Common myeloid progenitor, CD34-positive (primary cell): ENCODE measurements at places on chromosomes 7 and 10.
A peak's percentile ranks its signal among the peaks of the same experiment; 100 is the strongest.

DNA sequence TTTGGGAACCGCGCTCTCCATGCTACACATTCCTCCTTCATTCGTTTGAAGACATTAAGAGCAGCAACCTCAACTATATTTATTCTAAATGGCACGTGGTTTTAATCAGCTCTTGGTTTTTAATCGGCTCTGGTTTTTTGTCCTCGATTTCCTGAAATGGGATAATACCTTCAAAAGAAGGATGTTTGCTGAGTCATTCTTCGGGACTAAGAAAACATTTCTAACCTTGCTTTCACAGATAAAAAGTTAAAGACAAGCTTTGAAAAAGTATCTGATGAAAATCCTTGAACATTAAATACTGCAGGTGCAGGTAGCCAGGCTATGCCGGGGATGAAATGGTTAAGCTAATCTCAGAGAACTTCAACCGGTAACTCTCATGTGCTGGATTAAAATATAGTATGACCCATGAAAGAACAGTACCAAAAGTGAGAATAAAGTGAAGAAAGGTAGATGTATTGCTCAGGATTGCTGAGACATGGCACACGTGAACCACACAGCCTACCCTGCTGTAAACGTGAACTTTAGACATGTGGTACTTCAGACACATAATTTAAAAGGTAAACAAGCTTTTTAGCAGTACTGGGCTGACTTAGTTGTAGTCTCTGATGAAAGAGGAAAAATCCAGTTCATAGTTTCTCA is 89.1 kb downstream of the PTPRN2 start:
- H3K36me3 ChIP-seq, result no peaks in the 10 kb centered on the region
- no peak overlapping the region for H3K4me3 ChIP-seq
- H3K27ac ChIP-seq, result no peak overlapping the region
- no peaks in the 10 kb centered on the region for H3K4me1 ChIP-seq

GRCh38 chr7:22549051-22549450 is 49.1 kb upstream of the STEAP1B start:
- no peak for DNase-seq
- no peaks in the 10 kb centered on the region for H3K36me3 ChIP-seq
- H3K27me3 ChIP-seq, result peaks cover 21% of the 10 kb centered on the region
- no peak overlapping the region for H3K4me3 ChIP-seq
- no peaks in the 10 kb centered on the region for H3K4me1 ChIP-seq

- DNase-seq, result no peak
- no peaks in the 10 kb centered on the region for H3K36me3 ChIP-seq
- H3K4me3 ChIP-seq, result no peak overlapping the region
- no peak overlapping the region for H3K27ac ChIP-seq
Observed at GRCh38 chr10:98957801-98958200, 277.9 kb downstream of the HPSE2 start.

DNA sequence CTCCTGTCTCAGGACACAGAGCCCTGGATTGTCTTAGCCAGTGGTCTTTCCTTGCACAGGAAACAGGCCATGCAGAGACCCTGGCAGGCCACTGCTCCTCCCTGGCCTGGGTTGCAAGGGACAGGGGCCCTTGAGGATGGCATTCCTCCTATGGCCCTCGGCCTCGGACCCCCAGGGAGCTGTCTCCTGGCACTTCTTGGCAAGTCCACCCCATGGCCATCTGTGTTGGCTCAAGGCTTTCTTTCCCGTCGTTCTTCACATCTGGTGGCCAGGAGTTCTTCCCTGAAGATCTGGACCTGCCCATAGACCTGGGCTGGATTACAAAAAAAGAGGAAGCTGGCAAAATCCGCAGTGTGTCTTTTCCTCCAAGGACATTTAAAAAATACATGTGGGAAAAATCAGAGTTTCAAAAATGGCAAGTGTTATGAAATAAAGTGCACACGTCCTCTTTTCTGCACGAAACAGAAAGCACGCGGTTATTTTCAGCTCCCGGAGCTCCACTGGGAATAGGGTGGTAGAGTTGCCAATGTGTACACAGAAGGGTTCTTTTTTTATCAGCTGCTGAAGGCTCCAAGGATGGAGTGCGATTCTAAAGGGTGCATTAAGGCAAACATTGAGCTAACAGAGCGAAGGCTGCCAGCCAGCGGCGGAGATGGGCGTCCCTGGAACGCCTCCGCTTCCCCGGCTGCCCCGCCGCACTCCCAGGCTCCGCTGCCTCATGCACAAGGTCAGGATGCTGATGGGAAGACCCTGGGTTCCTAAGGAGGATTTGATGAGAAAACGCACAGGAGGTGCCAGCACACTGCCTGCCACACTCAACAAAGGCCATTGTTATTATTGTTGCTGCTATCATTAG is 62.8 kb upstream of the FAM20C start:
- H3K27me3 ChIP-seq, result no peaks in the 10 kb centered on the region
- no peak for DNase-seq
- no peaks in the 10 kb centered on the region for H3K4me1 ChIP-seq
- H3K4me3 ChIP-seq, result no peak overlapping the region
- no peaks in the 10 kb centered on the region for H3K36me3 ChIP-seq

DNA sequence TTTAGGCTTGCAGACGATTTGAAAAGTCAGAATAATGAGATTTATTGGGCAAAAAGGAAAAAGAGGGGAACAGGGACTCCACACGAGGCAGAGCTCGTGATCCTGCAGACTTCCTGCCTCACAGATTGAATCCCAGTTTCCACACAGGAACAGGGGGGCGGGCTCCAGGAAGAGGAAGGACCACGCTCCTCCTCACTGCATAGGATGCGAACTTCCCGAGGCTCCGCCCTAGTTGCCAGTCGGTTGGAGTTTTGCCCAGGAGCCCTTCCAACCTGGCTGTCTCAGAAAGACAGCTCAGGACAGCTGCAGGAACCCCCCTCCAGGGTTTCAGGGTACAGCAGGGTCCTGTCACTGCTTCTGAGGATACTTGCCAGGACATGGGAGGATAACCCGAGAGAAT is 488.3 kb upstream of the ADARB2 start:
- H3K36me3 ChIP-seq, result no peaks in the 10 kb centered on the region
- H3K4me1 ChIP-seq, result no peaks in the 10 kb centered on the region
- no peak overlapping the region for H3K27ac ChIP-seq
- H3K27me3 ChIP-seq, result no peaks in the 10 kb centered on the region
- DNase-seq, result no peak

GRCh38 chr7:125512373-125512772 is 582.7 kb upstream of the POT1 start:
- no peaks in the 10 kb centered on the region for H3K36me3 ChIP-seq
- no peak overlapping the region for H3K4me3 ChIP-seq
- DNase-seq, result no peak
- no peaks in the 10 kb centered on the region for H3K27me3 ChIP-seq
- H3K27ac ChIP-seq, result no peak overlapping the region

DNA sequence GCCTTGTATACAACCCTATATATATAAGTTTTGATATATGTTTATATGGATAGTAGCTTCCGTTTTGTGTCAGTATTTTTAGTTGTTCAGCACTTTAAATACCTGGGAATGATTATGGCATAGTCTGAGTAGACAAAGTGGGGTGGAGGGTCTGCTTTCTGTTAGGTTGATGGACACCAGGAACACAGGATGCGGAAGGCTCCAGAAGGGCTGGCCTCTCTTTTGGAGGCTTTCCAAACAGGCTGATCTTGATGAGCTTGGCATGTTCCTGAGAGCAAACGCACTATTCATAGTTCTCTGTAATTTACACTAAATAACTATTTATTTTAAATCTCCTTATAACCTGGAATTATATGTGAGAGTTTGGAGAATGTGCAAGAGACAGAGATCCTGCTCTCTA is 12.7 kb downstream of the AKR1E2 start:
- H3K27ac ChIP-seq, result no peak overlapping the region
- peaks cover 19% of the 10 kb centered on the region for H3K36me3 ChIP-seq
- no peaks in the 10 kb centered on the region for H3K4me1 ChIP-seq
- H3K27me3 ChIP-seq, result no peaks in the 10 kb centered on the region
- no peak overlapping the region for H3K4me3 ChIP-seq
- no peak for DNase-seq

- H3K27me3 ChIP-seq, result no peaks in the 10 kb centered on the region
- H3K4me3 ChIP-seq, result no peak overlapping the region
- H3K36me3 ChIP-seq, result no peaks in the 10 kb centered on the region
- H3K27ac ChIP-seq, result no peak overlapping the region
Observed at GRCh38 chr7:16649196-16649595, 3.2 kb downstream of the BZW2 start.

GRCh38 chr10:80687476-80687789 is 149.7 kb downstream of the SH2D4B start:
- peaks cover 4% of the 10 kb centered on the region for H3K27me3 ChIP-seq
- H3K27ac ChIP-seq, result no peak overlapping the region
- no peak for DNase-seq
- H3K36me3 ChIP-seq, result no peaks in the 10 kb centered on the region
- no peak overlapping the region for H3K4me3 ChIP-seq

DNA sequence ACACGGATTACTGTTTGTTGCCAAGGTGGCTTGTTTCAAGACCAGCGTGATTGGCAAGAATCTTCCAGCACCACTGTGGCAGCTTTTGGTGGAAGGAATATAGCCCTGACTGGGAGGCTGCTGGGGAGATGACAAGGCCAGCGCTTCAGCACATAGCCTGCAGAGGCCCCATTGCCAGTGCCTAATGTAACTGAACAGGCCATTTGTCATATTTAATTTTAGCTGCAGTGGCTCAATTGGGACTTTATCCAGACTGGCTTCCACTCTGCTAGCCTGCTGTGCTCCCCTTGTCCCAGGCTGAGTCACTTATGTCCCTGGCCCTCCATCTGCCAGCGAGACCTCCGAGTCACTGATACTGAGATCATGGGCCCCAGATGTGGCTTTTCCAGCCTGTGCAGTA is 483.1 kb downstream of the GALNT17 start:
- no peaks in the 10 kb centered on the region for H3K36me3 ChIP-seq
- H3K27me3 ChIP-seq, result peaks cover 6% of the 10 kb centered on the region
- H3K27ac ChIP-seq, result no peak overlapping the region
- no peak overlapping the region for H3K4me3 ChIP-seq
- H3K4me1 ChIP-seq, result no peaks in the 10 kb centered on the region

GRCh38 chr7:644381-645305 is 81.9 kb upstream of the DNAAF5 start:
- peaks cover 2% of the 10 kb centered on the region for H3K36me3 ChIP-seq
- H3K27ac ChIP-seq, result no peak overlapping the region

DNA sequence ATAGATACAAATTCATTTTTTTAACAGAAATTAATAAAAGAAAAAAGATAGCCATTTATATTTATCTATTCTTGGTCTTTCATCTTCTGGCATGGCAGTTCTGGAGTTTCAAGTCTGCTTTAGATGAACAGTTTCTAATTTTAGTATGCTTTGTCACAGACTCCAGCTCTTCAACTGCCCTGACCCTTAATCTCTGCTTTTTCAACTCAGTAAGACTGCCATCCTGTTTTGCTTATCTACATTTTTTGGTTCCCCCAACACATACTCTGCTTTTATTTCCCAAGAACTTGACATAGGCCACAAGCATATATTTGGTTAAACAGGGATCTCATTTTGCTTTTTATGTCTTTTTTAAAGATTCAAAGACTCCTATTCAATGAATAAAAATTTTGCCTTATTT is 309.3 kb upstream of the KCND2 start:
- H3K4me1 ChIP-seq, result no peaks in the 10 kb centered on the region
- H3K36me3 ChIP-seq, result no peaks in the 10 kb centered on the region
- no peak overlapping the region for H3K27ac ChIP-seq
- no peak for DNase-seq
- H3K27me3 ChIP-seq, result no peaks in the 10 kb centered on the region
- H3K4me3 ChIP-seq, result no peak overlapping the region

DNA sequence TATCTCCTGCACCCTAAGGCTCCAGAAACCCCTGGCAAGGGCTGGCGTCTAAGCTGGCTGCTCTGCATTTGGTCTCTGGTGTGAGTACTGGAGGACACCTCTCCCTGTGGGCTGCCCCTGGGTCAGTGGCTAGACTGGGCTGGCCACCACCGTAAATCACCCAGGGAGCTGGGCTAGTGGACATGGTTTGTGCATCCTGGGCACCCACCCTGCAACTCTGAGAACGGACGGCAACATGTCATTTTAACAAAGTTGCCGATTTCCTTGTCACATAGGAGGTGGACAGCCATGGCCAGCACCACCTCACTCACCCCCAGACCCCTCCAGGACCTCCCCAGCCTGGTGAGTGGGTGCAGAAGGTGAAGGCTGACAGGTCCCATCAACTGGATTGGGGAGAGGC is 26.8 kb upstream of the PCBD1 start:
- no peak overlapping the region for H3K4me3 ChIP-seq
- no peak overlapping the region for H3K27ac ChIP-seq
- no peaks in the 10 kb centered on the region for H3K36me3 ChIP-seq
- no peak for DNase-seq

DNA sequence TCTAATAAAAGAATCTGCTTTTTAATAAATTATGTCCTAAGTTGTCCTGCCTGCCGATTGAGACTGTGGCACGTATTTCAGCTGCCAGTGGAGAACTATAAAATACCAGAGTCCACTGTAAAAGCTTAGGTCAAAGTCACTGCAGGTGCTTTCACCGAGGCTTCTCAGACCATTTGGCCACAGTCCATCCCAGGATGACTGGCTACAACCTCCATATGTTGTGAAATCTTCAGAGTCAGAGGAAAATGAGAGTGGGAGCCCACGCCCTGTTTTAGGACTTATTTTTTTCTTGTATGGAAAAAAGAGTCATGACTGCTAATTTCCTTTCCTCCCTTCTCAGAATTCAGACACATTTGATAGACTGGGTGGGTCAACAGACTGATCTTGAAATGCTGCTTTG is 182.9 kb downstream of the ANK3 start:
- H3K27me3 ChIP-seq, result no peaks in the 10 kb centered on the region
- no peaks in the 10 kb centered on the region for H3K36me3 ChIP-seq
- DNase-seq, result no peak
- no peak overlapping the region for H3K4me3 ChIP-seq
- peaks cover 4% of the 10 kb centered on the region for H3K4me1 ChIP-seq

- H3K4me3 ChIP-seq, result no peak overlapping the region
- DNase-seq, result peak; percentile 11
- H3K4me1 ChIP-seq, result peaks cover 5% of the 10 kb centered on the region
- no peaks in the 10 kb centered on the region for H3K27me3 ChIP-seq
Observed at GRCh38 chr7:149456506-149457421, 4.1 kb downstream of the ZNF777 start.

DNA sequence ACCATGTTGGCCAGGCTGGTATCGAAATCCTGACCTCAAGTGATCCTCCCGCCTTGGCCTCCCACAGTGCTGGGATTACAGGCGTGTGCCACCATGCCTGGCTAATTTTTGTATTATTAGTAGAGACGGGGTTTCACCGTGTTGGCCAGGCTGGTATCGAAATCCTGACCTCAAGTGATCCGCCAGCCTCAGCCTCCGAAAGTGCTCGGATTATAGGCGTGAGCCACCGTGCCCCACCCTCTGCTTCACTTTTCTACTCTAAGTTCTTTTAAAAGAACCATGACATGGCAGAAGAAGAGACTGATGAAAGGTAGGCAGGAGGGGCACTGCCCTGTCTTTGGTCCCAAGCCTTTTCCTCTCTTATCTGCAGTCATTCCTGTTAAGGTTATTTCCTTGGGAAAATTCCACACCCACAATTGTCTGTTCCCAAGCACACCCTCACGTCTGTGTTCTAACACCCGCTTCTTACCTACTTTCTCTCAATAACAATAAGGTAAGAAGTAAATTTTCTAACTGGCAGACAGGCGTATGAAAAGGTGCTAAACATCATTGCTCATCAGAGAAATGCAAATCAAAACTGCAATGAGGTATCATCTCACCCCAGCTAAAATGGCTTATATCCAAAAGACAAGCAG is 291.7 kb downstream of the DPP6 start:
- no peaks in the 10 kb centered on the region for H3K27me3 ChIP-seq
- H3K4me3 ChIP-seq, result no peak overlapping the region
- H3K36me3 ChIP-seq, result no peaks in the 10 kb centered on the region
- H3K27ac ChIP-seq, result no peak overlapping the region
- DNase-seq, result no peak
